SHP77 treated with DMSO at 0.1 percent for 48 hours (cell line): ENCODE measurements at places on chromosomes 5 and 9.

DNA sequence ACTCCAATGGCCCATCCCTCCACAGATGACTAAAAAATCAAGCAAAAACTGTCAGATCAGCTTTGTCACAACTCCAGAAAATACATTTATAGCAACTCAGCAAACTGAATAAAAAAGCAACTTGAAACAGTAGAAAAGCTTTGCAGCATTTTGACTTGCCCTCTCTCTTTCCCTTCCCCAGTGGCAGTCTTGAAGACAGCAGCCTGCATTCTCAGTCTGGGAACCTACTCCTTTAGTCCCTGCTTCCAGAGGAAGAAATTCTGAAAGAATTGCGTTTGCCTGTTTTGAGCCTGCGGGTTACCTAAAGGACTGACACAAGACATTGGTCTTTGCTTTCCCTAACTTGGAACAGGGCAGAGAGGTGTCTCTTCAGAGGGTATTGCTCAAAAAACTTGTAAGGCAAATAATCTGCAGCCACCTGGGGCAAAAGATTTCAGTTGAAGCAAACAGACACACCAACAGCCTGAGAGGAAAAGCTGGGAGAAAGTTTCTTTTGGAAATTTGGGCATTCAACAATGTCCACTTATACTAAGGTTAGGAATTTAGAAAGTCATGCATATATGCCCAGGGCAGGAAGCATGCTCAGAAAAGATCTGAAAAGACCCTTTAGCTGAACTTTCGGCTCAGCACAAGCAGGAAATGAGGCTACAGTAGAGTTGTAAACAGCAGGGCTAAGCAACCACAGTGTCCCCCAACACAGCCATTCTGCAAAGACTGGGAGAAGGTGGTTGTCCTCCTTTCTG is 15.2 kb upstream of the SLC35D2 start:
- DNase-seq, result no peak

DNA sequence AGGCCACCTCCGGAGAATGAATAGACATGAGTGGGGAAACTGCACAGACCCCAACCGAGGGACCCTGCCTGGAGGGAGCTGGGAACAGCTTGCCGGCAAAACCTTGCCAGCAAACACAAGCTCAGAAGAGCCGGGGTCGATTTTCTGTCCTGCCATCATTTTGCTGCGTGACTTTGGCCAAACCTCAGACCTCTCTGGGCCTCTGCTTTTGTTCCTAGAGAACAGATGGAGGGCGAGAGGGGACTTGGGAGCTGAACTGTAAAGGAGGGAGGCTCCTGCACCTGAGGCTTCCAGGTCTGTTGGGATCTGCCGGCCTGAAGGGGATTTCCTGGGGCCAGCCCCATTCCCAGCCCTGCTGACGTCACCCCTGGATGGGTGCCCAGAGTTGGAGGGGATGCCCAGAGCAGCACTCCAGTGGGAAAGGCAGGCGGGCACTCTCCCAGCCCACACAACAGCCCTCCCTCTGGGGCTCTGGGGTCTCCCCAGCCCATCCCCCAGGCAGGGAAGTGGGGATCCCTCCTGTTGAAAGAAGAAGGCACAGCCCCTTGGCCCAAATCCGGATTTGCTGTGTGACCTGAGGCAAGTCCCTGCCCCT is 40.4 kb upstream of the SYNPO start:
- peak; percentile 62 for DNase-seq

DNA sequence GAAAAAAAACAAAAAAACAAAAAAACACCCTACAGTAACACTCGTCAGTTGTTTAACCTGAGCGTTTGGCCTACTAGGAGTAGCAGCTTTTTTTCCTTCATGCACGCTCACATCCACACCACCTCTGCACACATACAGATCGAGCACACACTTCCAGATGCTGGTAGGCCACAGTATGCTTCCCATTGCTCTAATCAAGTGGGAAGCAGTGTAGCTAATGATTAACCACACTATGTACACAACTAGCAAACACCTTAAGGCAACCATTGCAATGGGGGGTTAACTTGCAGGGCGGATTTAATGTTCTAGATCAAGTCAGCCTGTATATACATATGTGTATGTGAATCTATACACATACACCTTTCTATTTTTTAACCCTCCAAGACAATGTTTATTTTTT is 65.5 kb upstream of the GLRX start:
- no peak for DNase-seq

DNA sequence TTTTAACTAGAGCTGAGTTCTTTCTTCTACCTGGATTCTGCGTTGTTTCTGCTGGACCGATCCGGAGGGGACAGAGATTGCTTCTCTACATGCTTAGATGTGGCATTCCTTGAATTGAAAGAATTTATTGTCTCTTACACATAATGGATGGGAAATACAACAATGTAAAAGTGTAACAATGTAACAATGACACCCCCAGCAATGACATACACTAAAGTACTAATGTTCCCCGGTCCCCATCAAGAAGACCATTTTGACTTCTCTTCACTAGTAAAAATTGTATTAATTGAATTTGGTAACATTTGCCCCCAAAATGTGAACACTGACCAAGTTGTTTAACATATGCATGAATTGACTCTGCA is 760.2 kb downstream of the TAF11L14 start:
- no peak for DNase-seq

DNA sequence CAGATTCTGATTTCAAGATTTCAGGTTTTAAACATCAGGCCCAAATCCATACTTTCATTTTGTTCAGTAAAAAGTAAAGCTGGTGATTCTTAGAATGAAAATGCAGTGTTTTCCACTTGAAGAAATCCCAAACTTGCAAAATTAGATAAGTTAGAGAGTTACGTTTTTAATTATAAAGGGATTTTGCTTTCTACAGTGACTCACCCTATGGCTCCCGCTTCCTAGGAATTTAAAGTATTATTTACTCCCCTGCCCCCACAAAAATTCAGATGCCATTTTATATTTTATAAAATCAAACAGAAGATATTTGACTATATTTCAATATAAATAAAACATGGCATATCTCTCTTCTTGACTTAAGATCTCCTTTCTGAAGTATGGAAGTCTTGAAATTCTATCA is 402.9 kb downstream of the ZSWIM6 start:
- no peak for DNase-seq

- no peak for DNase-seq
Observed at GRCh38 chr5:45411971-45412612, 284.1 kb downstream of the HCN1 start.

DNA sequence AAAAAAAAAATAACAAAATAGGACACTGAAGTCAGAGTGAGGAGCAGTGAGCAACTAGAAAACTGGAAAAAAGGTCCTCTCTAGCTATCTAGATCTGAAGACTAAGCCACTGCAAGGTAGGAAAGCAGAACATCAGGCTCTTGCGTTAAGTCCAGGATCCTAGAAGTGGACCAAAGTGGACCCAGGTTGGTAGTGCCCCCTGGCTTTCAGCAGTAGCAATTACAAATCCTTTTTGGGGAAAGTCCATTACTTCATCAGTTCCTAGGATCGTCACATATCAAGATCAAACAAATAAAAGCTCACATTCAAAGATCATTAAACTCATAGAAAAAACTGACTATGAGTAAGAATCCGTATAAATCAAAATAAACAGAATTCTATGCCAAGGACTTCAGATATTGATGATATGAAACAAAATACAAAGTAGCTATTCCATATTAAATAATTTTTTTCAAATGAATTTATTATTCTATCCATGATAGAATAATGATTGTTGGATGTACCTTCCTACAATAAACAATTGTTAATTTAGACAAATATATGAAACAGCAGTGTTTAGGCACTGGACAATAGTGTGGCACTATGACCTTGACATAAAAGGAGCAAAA is 6.5 kb upstream of the RICTOR start:
- peak; percentile 38 for DNase-seq

DNA sequence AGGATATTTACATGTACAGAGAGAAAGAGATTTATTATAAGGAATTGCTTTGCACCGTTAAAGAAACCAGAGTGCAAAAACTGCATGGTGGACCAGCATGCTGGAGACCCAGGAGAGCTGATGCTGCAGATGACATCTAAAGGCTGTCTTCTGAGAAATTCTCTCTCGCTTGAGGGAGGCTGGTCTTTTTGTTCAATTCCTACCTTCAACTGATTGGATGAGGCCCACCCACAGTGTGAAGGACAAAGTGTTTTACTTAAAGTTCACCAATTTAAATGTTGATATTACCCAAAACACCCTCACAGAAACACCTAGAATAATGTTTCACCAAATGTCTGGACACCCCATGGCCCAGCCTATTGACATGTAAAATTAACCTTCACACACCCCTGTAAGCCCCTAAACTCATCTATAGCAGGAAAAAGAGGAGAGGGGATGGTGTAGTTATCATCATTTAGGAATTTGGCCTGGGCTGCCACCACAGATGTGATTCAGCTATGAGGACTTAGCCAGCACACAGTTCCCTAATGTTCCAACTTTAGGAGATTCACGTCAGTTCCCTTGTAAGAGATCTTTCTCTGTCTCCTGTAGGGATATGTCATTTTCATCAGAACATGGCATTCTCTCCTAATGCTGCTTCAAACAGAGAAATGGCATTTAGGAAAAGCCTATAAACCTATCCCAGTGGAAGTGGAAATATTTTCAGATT is 358.2 kb upstream of the TLE4 start:
- no peak for DNase-seq

- DNase-seq, result no peak
Observed at GRCh38 chr9:88418025-88418424, 29.8 kb downstream of the SPIN1 start.

DNA sequence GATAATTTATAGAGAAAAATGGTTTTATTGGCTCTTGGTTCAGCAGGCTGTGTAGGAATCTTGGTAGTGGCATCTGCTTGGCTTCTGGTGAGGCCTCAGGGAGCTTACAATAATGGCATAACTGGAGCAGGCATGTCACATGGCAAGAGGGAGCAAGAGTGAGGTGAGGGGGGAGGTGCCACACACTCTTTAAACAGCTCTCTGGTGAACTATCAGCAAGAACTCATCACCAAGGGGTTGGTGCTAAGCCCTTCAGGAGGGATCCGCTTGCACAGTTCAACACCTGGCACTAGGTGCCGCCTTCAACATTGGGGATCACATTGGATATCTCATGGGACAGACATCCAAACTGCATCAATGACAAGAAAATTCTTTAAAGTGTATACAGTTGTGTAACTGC is 10.5 kb downstream of the GPBP1 start:
- DNase-seq, result no peak

DNA sequence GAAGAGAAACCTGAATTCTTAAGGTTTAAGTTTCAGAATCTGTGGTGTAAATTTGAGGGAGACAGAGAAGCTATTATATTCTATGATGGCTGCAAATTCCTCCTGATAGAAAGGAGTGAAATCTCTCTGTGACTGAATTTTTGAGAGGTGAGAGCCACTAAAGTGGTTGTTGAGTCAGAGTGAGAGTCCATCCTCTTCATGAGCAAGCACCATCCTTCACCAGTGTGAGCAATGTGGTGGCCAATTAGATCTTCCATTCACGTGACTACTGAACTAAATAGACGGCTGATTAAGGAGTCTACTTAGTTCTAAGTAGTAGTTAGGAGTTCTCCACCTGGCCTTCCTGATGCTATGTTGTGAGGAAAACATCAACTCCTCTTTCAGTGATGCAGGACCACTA is 147.8 kb upstream of the CCNH start:
- DNase-seq, result no peak

GRCh38 chr5:17463653-17464052 is 34.4 kb upstream of the TAF11L2 start:
- DNase-seq, result no peak

GRCh38 chr5:150068472-150068871 is 17.9 kb downstream of the CSF1R start:
- no peak for DNase-seq

DNA sequence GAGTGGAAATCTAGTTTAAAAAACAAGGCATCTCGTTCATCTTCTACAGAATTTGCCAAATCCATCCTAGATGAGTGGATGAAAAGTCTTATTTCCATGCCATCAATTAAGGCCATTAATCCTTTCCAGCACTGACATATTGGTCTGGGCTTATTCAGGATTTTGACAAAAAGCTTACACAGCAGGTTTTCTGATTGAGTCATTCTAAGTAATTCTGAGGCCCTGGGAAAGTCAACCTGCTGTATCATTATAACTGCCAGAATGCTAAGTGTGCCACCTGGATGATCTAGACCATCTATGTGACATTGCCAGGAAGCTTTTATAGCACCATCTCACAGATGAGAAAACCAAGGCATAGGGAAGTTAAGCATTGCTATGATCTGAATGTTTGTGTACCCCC is 132.1 kb upstream of the MAP3K1 start:
- DNase-seq, result no peak

GRCh38 chr9:113621309-113621791 is 157.8 kb downstream of the RGS3 start:
- no peak for DNase-seq

DNA sequence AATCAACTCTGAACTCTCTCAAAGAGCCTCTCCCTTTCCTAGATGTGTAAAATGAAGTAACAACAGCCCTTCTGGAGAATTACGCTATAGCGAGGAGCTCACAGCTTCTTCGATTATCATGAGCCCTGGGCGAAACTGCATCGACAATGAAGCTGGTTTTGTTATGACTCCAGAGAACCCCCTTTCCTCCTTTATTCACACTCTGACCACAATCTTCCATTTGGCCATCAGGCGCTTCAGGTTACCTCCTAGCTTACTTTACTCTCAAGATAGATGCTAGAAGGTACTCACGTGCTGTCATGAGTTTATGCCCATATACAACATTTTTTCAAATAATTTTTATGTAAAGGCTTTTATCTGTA is 362.7 kb upstream of the RFX3 start:
- DNase-seq, result no peak

GRCh38 chr5:73440262-73440661 is 8.3 kb downstream of the FOXD1 start:
- DNase-seq, result no peak

DNA sequence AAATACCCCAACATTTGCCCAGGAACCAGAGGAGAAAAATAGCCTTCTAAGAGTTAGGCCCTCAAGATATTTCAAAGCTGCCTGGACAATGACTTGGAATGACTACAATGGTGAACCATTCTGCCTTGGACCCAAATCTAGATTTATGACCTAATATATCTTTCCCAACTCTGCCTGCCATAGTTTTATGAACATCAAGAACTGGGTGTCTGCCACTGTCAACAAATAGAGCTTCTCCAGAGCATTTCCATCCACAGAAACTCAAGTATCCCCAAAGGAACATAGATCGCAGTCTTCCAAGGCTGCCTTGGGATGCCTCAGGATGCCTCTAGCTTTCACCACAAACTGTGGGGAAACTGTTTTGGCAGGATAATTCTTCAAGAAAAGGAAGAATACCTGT is 48.2 kb upstream of the NFIB start:
- no peak for DNase-seq

DNA sequence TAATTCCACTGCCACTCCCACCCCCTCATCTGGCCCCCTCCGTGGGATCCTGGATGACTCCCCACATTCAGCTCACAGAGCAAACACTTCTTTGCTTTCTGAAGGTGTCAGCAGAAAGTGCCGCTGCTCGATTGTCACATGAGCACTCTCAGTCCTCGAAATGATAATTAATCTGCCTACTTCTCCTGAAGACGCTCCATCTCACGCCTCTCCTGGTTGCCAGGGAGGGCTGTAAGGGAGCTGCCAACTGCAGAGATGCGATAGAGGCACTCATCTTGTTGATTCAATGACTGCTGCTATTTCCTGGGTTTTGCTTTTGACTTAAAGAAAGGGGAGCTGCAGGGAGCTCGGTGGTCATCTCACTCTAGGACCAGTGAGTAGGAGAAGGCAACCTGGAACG is 206.5 kb downstream of the DAB2IP start:
- DNase-seq, result no peak
